Activated CD4-positive, alpha-beta T cell treated with anti-CD3 and anti-CD28 coated beads, Interleukin-2, amount 10 ng/mL, durations not matched to agents 24 days and 14 days (primary cell): ENCODE measurements at places on chromosomes 1 and 21. TPM values are rescaled to one million over a fixed set of nuclear protein-coding genes. Genes with fewer than 3 reads are reported as not detected.

- DNase-seq = no peak
Observed at GRCh38 chr1:24912376-24913273, 17.5 kb downstream of the RUNX3 start.

DNA sequence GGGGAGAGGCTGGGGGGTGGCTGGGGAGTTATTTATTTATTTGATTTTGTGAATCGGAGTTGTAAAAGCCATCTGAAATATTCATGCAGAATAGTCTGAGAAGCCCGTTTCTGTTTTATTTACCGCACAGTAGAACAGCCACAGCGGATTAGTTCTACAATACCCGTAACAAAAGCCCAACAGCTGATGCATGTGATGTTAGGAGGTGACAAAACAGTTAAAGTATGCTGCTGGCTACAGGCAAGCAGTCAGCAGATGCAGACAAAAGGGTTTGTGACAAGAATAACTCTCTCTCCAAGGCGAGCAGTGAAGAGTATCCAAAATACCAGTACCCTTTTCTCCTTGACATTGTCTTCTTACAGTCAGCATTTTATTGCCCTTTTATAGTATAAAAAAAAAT lies 42.0 kb downstream of the PROX1 start:
- DNase-seq = no peak

DNA sequence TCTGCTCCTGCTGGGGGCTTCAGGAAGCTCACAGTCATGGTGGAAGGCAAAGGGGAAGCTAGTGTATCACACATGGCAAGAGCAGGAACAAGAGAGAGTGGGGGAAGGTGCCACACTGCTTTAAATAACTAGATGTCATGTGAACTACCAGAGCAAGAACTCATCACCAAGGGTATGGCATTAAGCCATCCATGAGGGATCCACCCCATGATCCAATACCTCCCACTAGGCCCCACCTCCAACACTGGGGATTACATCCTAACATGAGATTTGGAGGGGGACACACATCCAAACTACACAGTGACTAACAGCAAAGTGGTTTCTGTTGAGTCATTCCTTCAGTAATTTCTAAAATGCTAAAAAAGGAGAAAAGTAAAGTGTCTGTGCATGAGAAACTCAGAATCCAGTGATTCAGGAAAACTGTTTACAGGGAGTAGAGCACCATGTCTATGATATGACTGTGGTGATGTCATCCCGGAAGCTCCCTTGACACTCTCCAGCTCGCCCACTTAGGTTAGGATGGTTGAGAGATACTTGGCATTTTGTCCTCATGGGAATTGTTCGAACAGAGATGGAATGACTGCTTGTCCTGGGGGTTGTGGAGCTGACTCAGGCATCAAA lies 50.3 kb downstream of the CHD1L start:
- no peak for DNase-seq

DNA sequence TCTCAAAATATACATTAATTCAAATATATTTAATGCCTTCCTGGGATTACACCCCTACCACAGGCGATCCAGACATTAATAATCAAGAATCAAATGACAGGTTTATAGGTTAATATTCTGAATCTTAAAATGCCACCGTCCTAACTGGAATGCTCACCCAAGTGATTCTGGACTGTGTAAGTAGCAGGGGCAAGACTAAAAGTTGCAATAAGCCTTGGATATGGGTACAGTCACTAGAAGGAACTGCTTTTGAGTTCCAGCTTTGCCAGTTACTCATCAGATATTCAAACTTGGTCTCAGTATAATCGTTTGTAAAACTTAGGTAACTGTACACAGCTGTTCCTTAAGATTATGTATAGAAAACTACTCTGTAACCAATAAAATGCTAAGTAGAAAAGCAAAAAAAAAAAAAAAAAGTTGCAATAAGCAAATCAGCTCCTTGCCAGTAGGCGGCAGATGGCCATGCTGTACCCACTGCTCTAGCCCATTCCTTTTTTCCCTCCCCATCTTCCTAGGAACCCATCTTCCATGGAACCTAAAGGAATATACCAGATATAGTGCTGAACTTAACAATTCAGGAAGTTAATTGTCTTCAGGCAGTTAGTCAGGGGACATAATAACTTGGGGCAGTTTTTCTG lies 10.5 kb downstream of the RO60 start:
- DNase-seq = no peak

DNA sequence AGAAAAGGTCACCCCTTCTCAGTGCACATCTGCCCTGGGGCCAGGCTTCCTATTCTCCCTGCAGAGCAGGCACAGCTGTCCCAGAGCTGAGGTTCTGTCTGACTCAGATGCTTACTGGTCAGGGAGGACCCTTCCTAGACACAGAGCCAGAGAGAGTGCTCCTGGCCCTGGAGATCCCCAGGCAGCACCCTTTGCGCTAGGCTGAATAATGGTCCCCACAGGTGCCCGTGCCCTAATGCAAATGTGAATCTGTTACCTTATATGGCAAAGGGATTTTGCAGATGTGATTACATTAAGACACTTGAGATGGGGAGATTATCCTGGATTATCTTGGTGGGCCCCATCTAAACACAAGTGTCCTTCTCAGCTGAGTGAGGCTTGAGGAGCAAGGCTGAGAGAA lies 2.6 kb upstream of the TNNI1 start:
- DNase-seq = no peak

DNA sequence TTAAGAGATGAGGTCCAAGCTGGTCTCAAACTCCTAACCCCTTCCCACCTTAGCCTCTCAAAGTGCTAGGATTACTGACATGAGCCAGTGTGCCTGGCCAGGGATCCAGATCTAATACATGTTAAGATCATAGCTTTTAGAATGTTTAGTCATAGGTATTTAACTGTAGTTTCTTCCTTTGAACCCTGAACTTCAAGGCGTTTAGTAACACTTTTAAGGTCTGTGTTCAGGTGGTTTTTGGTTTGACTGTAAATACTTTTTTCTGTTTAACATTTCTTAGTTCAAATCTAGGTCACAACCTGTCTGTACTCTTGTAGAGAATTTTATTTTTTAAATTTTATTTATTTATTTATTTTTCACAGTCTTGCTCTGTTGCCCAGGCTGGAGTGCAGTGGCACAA lies 28.1 kb downstream of the RAP1A start:
- DNase-seq = no peak

DNA sequence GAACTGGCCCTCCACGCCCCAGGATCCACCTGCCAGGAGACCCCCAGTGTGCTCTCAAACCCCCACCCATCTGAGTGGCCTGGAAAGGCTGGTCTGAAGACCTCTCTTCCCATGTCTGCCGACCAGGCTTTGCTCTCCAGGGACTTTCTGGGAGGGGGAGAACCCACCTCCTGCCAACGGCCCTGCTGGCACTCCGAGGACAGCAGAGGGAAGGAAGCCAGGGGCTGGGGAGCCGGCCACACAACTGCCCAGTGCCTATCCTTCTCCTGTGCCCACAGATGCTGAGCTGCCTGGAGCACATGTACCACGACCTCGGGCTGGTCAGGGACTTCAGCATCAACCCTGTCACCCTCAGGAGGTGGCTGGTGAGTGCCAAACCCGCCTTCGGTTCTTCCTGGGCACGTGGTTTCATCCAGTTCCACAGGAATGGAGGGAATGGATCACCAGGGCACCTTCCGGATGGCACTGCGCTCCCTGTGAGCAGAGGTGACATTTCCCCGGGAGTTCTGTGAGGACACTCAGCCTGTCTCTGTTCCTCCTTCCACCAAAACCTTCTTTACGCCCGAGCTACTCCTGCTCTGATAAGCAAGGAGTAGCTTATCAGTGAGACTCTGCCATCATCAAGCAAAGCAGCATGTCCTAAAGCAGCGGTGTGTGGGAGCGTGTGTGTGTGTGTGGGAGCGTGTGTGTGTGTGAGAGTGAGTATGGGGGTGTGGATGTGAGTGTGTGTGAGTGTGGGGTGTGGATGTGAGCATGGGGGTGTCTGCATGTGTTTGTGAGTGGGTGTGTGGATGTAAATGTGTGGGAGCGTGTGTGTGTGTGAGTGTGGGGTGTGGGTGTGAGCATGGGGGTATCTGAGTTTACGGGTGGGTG lies 105.5 kb downstream of the PDE9A start:
- no peak for DNase-seq

DNA sequence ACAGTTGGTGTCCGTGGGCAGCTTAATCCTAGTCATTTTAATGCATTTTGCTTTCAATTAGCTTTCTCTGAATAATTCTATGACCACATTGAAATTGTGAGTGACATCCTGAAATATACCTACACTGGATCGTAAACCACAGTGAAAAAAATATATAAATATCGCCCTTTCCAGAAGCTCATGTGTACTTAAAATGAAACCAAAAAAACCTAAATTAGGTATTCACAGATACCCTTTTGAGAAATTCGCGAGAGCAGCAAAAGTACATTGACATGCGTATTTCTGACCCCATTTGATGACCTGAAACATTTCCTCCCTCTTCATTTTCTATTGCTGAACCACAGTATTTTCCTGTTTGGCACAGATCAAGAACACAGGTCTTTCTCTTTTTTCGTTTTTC lies 253.8 kb downstream of the LTN1 start:
- DNase-seq = no peak

The KRTAP19-1 gene
- total RNA-seq = not detected in 2 replicates

The TMEM125 gene
- total RNA-seq = not detected in 2 replicates

- DNase-seq = no peak
Observed at GRCh38 chr1:170175484-170175883, 29.7 kb downstream of the NTMT2 start.
